ENCODE measurements at places on chromosomes 4 and X.

DNA sequence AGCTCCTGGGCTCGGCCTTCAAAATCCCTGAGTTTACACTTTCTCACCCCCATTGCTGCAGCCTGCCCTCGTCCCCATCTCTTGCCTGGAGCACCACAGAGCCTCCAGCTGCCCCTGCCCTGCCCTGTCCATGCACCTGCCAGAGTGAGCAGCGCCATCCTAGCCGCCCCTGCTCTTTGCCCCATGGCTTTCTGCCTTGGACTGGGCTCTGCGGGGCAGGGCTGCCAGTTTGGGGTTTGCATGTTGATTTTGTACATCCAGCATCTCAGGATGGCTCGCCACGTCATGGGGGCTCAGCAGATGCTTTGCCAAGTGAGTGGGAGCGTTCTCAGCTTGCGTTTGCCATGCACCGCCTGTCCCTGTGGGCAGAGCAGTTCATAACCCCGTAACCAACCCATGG is 67.1 kb upstream of the HGFAC start:
- DNase-seq = no peak

- DNase-seq = no peak
These were observed 6.9 kb upstream of the RNF175 start for GRCh38 chr4:153766758-153767157.

DNA sequence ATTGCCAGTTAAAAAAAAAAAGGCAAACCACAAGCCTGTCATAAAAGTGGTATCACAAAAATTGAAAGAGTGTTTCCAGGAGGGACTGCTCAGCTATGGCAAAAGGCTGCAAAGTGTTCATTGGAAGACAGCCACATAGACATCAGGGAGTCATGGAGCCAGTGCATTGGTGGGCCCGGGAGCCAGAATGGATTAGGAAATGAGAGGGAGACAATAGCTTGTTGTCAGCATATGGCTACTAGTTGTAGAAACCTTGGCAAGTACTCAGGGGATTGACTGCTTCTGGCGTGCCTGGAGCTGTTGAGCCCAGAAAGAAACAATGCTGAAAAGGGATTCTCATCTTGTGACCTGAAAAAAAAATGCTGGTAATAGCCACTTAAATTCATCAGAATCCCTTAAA is 5.0 kb downstream of the GAR1 start:
- no peak for DNase-seq

- no peak for DNase-seq
These were observed 26.5 kb upstream of the DGKK start for GRCh38 chrX:50497114-50497513.

GRCh38 chrX:33156152-33156726 is 55.1 kb downstream of the DMD start:
- DNase-seq = no peak

DNA sequence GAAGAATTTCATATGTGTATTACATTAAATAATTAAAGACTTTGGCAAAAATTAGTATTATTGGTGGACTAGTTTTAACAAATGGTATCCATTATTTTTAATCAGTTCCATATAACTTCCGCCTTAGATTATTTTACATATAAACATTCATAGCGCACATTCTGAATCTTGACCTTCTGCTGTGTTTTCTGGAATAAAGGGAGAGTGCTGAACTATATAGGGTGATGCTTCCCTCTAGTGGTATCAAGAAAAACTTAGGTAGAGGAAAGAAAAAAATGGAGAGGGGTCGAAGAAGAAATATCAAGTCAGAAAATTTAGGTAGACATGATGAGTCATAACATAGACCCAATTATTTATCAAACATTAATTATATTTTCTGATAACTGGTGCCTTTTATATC is 155.6 kb upstream of the PACRGL start:
- DNase-seq = peak; percentile 23

GRCh38 chr4:158906073-158906472 is 137.2 kb downstream of the FNIP2 start:
- DNase-seq = no peak

DNA sequence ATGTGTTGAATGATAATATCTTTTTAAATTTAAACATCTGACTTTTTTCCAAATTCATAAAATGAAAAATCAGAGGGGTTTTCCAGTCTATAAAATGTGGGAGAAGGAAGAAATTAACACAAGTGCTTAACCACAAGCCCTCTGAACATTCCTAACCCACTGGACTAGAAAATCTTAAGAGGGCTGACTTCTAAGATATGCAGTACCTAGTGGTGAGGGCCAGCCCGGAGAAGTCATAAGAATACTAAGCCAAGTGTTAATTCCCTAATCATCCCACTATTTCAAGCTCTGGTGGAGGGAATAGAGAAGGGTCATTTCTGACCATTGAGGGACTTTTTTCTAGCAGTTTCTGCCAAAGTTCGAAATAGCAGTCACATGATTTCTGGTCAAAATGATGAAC is 86.9 kb upstream of the NEIL3 start:
- DNase-seq = no peak

DNA sequence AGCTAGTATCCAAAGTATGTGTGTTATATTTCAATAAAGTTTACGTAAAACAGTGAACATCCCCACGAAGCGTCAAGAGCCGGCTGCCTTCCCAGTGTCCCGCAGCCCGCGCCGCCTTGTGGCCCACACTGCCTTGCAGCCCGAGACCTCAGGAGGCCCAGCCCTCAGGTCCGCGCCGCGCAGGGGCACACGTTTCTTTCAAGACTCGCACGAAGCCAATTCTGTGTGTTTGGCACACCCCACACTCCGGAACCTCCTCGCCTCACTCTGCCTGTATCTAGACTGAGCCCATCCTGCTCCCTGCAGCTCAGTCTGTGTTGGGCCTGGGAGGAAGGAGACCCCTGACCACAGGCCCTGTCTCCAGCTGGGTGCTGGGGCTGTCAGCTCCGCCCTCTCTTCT is 5.8 kb downstream of the LRPAP1 start:
- no peak for DNase-seq

- DNase-seq = no peak
These were observed 350.4 kb downstream of the SPRY1 start for GRCh38 chr4:123747016-123747415.
